AG08396 (cell line): ENCODE measurements at places on chromosomes 5 and 9.

GRCh38 chr5:170269579-170269978, 28.0 kb downstream of the LCP2 start:
- no peak for DNase-seq

GRCh38 chr5:148805326-148806290, 20.8 kb upstream of the ADRB2 start:
- DNase-seq = no peak

- DNase-seq = no peak
Measured at GRCh38 chr5:1124205-1125029, 12.6 kb upstream of the SLC12A7 start.

DNA sequence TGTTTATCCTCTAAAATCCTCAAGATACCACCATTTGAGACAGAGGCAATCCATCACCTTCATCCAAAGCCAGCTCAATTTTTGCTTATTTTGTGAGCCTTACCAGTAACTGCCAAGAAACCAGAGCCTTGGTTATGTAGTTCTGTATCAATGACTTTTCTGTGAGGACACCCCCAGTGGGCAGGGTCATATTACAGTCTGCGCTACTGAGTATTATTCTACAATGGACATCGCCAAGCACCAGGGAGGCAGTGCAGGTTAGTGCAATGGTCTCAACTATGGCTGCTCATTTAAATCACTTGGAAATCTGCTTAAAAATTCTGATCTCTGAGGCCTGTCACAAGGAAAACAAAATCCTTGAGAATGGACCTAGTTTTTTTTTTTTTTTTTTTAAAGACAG, 90.5 kb upstream of the NIPAL4 start:
- no peak for DNase-seq

GRCh38 chr5:125409861-125410536, 663.6 kb upstream of the ZNF608 start:
- DNase-seq = no peak

DNA sequence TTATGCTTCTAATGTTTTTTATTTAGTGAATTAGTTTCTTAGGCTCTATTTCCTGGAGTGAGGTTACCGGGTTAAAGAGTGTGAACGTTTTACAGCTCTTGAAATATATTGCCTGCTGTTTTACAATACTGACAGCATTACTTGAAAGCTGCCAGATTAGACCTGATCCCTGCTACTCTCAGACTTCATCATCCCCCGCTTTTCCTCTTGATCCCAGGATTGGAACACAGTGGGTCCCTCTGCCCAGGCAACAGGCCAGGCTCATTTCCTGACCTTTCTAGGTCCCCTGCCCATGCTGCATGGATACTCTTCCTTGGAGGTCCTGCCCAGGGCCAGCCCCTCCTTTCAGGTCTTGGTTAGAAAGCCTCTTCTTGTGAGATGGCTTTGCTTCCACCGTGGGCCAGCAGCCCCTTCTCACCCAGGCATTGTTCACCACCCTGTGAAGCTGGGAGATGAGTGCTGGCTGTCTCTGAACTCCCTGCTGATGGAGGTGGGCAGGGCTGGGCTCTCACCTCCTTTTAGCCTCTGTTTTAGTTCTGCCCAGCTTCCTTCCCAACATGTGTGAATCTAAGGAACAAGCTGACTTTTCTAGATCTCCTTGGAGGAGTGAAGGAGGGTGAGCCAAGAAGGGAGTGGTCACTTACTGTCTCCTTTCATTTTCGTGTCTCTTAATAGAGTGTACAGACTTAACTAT, 15.5 kb upstream of the FAM120AOS start:
- DNase-seq = peak; percentile 42

- peak; percentile 46 for DNase-seq
Measured at GRCh38 chr5:73229271-73229670, 56.3 kb downstream of the TMEM174 start.

- DNase-seq = no peak
Measured at GRCh38 chr5:153919161-153919560, 119.5 kb downstream of the FAM114A2 start.

- DNase-seq = no peak
Measured at GRCh38 chr5:69206528-69207190, 17.3 kb downstream of the CENPH start.

GRCh38 chr5:17315710-17316221, 98.3 kb downstream of the BASP1 start:
- peak; percentile 65 for DNase-seq
